ENCODE measurements at places on chromosomes 12 and 14.
A peak's percentile ranks its signal among the peaks of the same experiment; 100 is the strongest.

DNA sequence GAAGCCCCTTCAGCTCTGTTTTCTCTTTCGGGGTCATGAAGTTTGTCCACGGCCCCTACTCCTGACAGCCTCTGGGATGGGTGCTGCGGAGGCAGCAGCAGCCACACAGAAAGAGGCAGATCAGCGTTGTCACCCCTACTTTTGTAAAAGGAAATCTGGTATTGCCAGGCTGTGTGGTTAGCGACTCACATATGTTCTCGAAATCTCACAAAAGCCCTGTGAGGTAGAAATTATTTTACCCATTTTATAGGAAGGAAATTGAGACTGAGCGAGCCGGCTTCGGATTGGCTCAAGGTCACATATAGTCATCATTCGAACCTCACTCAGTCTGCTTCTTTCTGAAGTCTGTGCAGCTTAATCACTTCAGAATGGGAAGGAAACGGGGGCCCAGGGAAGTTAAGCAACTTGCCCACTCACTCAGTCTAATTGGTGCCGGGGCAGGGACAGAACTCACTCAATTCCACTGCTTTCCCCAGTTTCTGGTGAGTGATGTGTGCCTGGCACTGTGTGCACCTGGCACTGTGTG is 1.1 kb upstream of the CKAP4 start:
- peak; percentile 29 for DNase-seq

DNA sequence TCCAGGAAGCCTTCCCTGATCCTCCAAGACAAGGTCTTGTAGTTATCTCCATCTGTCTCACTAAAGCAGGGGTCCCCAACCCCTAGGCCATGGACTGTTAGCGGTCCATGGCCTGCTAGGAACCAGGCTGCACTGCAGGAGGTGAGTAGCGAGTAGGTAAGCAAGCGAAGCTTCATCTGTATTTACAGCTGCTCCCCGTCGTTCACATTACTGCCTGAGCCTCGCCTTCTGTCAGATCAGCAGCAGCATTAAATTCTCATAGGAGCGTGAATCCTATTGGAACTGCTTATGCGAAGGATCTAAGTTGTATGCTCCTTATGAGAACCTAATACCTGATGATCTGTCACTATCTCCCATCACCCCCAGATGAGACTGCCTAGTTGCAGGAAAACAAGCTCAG is 12.4 kb upstream of the NFYB start:
- DNase-seq = no peak

DNA sequence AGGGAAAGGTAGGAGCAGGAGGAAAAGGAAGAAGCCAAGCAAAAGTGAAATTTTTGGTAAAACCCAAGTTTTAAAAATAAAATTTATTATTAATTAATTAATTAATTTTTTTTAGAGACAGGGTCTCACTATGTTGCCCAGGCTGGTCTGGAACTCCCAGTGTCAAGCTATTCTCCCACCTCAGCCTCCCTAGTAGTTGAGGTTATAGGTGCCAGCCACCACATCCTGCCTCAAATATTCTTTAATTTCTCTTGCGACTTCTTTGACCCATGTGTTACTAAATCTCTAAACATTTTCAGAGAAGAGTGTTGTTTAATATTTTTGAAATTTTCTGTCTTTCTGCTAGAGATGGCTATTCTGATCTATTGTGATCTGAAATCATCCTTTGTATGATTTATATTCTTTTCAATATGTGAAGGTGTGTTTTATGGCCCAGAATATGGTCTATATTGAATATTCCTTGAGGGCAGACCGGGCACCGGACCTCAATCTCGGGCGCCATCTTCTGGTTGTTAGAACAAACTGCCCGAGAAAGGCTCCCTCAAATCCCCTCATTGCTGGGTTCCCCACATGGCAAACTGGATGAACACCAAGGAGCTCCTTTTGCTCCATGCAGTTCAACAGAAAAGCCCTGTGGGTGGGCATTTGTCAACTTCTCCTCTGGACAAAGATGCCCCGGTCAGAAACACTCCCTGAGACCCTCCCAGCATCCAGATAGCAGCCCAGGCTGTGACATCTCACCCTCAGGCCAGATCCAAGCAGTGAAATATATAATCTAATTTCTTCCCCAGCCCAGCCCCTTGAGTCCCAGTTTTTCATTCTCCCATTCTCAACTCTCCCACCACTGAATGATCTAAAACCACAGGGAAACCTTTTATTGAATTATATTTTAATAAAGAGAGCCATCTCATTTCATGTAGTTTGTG is 110.5 kb downstream of the ASCL4 start:
- peak; percentile 54 for DNase-seq

- no peak for DNase-seq
These were observed 79.7 kb downstream of the FUT8 start for GRCh38 chr14:65492266-65492665.

- no peak for DNase-seq
These were observed 6.1 kb downstream of the CEP170B start for GRCh38 chr14:104871145-104871655.

GRCh38 chr12:69501154-69501895 is 31.1 kb downstream of the FRS2 start:
- no peak for DNase-seq

- no peak for DNase-seq
These were observed 3.5 kb downstream of the EPYC start for GRCh38 chr12:91001306-91001705.

GRCh38 chr12:121592320-121592719 is 11.5 kb upstream of the KDM2B start:
- DNase-seq = no peak

GRCh38 chr12:118430516-118430915 is 54.2 kb downstream of the SUDS3 start:
- DNase-seq = no peak

DNA sequence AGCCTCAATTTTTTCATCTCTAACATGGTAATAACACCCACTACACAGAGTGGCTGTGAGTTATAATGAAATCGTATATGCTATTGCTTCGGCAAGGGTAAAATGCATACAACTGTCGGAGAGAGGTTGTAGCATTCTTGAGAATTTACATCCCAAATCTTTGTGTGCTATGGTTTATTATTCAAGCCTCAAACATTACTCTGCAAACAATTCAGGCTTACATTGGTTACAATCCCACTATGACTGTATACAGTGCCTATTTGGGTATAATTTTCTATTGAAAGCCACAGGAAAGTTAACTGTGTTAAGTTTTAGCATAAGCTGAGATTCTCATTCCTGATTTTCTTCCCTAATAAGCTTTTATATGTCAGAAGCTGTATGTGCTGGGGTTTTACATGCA is 20.6 kb downstream of the SLC35F4 start:
- DNase-seq = no peak

- DNase-seq = no peak
These were observed 67.2 kb downstream of the FERMT2 start for GRCh38 chr14:52883658-52884057.

- no peak for DNase-seq
These were observed 11.3 kb downstream of the BDKRB1 start for GRCh38 chr14:96267336-96267735.

DNA sequence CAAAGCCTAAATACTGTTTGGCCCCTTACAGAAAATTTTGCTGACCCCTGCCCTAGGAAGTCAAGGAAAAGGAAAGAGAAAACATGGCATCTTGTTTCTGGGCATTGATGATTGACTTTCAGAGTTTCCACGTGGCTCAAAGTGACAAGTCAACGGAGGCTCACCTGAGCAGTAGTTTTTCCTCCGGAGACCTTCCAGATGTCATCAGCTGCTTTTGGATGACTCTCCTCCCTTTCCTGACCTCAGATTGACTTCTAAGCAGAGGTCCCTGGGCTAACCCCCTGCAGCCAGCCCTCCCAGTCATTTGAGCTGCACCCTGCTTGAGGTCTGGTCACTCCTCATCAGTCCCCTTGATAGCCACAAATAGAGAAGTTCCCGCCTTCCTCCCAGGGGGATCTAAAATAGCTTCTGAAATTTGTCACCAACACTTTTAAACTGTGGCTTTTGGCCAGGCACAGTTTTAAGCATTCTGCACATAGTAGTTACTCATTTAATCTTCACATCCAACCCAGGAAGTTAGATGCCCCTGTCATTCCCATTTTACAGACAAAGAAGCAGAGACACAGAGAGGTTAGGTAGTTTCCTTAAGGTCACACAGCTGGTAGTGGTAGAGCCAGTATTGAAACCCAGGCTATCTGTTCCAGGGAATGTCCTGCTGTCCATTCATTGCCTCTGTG is 143.4 kb downstream of the CHST11 start:
- no peak for DNase-seq

DNA sequence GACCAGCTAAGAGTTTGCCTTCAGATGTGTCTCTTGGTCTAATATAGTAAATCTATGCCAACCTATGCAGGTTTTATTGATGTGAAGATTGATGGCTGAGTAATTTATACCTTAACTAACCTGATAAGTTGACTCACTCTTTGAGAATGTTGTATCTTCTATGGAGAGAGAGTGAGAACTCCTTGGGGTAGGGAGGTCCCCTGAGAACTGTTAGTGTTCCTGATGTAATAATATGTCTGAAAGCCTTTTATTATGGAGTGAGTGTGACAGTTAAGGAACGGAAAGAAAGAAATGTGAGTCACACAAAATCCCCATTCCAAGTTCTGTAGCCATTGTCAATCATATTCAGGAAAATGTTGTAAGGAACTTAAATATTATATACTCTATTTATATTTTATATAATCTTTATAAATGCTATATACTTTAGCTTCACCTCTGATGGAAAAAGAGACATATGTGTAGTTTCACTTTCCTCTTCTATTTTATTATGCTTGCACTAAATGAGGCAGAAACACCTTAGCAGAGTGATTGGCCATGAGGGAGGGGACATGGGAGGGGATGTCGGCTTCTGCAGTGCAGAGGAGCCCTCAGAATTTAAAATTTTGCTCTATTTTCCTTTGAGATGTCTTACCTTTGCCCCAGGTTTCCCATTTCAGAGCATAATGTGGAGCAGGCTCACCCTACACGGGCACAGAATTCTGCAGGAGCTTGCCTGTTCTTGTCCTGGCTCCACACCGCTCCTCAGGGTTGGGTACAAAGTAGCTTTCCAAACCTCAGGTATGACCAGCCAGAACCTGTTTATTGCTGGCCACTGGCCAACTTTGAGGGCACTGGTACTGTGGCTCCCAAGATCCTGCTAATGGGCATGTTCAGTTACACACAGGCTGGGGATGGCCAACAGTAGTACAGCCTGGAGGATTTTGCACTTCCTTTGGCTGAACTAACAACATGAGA is 57.7 kb downstream of the ARF6 start:
- no peak for DNase-seq

- DNase-seq = no peak
These were observed 476.4 kb downstream of the SOX5 start for GRCh38 chr12:23473071-23473470.

DNA sequence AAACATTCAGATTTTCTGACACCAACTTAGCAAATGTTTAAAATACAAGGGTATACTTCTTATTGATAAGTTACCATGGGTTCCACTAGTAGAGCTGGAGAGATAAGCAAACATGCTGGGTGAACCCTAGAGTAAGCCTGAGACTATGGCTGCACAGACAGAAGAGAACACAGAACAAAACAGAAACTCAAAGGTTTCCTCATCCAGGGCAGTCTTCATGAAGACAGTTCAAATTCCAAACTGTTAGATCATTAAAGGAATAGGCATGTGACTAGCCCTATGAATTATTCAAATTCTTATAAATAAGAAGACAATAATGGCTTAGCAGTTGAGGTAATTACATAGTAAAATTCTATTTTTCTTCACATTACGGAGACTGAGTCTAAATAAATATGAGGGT is 28.1 kb downstream of the BTBD7 start:
- DNase-seq = no peak

GRCh38 chr12:50772877-50773276 is 9.0 kb downstream of the ATF1 start:
- DNase-seq = no peak

- no peak for DNase-seq
These were observed 155.5 kb upstream of the MGAT4C start for GRCh38 chr12:86411710-86412109.

DNA sequence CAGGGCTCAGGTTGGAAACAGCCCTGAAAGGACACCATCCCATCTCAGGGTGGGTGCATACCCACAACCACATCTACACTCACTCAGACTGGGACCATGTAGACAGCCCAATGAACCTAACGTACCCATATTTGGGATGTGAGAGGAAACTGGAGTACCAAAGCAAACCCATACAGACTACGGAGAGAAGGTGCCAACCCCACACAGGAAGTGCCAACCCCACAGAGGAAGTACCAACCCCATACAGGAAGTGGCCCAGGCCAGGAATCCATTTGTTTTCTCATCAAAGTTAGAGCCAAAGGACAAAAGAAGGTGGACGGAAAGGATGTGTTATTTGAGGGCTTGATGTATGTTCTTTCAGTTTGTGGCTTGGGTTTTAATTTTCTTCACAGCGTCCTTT is 19.5 kb upstream of the SPIC start:
- peak; percentile 56 for DNase-seq

- DNase-seq = no peak
These were observed 194.0 kb downstream of the ZFP36L1 start for GRCh38 chr14:68598621-68599447.

DNA sequence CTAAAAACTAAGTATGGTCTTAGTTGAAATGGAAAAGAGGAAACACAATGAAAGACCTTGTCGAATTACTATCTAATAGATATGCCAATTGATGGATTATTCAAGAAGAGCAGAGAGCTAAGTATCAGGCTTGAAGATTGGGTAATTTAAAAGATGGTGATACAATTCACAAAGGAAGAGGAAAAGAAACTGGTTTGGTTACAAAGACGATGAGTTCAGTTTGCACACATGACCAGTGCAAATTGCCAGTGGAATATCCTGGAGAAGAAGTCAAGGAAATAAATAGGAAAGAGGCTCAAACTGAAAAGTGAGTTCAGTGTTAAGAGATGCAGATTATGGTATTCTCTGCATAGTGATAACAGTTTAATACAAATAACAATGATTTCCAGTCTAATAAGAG is 2.5 kb upstream of the RAP1B start:
- no peak for DNase-seq

- DNase-seq = no peak
These were observed 88.7 kb downstream of the TMTC1 start for GRCh38 chr12:29695026-29695425.

GRCh38 chr12:32983968-32984367 is 87.4 kb upstream of the PKP2 start:
- no peak for DNase-seq

- DNase-seq = no peak
These were observed 1.8 kb downstream of the NOVA1 start for GRCh38 chr14:26595926-26596542.

DNA sequence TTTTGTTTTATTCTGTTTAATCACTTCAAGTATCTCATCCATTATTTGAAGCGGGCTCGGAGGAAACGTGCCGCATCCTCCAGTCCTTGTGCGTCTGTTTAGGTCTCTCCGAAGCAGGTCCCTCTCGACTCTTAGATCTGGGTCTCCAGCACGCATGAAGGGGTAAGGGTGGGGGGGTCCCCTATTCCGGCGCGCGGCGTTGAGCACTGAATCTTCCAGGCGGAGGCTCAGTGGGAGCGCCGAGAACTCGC is 311 bp upstream of the LGR5 start:
- DNase-seq = no peak

GRCh38 chr12:18283831-18284230 is 22.5 kb downstream of the PIK3C2G start:
- DNase-seq = no peak

GRCh38 chr14:101950516-101951215 is 13.7 kb upstream of the DYNC1H1 start:
- no peak for DNase-seq

Data from activated CD4-positive, alpha-beta T cell treated with anti-CD3 and anti-CD28 coated beads, Interleukin-2, amount 10 ng/mL, durations not matched to agents 7 days and 5 days (primary cell).